ENCODE measurements at places on chromosomes 1 and 21. TPM values are rescaled to one million over a fixed set of nuclear protein-coding genes. Genes with fewer than 3 reads are reported as not detected.
A peak's percentile ranks its signal among the peaks of the same experiment; 100 is the strongest.

DNA sequence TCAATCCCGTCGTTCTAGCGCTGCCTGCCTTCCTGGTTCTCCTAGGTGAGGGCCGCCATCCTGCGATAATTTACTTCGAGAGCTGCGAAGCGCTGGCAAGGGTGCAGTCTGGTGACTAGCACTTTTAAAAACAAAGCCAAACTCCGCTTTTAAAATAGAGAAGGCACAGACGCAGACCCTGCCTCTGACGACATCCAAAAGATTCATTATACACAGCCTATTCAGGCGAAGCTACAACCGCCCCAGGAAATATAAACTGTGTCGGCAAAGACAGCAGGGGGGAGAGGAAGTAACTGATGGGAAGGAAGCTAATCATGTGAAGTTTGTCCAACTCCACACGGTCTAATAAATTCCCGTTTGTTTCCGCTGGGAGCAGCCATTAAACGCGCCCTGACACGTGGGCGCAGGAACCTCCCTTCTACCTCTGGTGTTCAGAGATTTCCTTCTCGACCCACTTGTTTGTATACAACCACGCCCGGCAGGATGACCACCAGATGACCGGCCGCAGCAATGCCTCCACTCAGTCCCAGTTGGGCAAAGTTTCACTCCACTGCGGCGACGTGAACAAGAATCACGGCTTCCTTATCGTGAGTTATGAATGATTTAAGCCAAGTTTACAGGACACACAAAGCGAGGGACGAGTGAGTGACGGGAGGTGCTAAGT lies 1.3 kb downstream of the GNG12 start:
- peak; percentile 40 for ATAC-seq

- ATAC-seq, result no peak
Measured at GRCh38 chr1:190738317-190738716, 260.7 kb upstream of the BRINP3 start.

- ATAC-seq, result peak; percentile 38
Measured at GRCh38 chr1:229254910-229255541, 15.9 kb upstream of the RAB4A start.

DNA sequence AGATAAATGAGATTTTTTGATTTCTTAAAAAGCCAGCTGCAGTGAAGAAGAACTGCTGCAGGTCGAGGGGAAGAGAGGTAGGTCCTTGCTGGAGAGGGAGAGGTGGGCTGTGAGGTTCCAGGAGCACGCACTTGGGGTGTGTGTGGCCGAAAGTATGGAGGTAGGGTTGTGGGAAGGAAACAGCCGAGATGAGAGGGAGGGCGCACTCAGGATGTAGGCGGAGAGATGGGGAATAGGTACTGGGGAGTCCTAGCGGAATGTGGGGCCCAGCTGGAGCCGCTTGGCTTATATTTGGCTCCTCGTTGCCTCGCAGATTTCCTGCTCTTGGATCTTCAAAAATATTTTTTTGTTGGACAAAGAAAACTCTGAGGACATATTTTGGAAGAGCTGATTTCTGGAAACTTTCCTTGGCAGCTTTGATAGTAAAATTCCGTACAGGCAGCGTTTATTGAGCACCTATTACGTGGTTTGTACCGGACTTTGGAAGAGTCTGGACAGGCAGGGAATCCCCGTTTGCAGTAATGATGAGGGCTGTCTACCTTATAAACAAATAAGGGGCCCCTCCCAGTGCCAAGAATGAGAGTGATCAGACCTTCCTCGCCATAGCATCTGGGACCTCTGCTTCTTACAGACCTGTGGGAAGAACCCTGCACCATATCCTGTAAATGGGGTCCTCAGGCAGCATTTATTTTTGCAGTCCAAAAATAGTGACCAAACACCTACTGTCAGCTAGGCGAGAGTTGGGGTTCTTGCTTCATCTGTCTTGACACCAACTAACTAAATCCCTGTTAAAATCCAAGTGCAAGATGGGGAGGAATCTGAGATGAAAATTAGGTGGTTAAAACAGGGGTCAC lies 1.5 kb downstream of the LRRC8D start:
- ATAC-seq, result no peak

GRCh38 chr1:219171192-219171935 lies 2.3 kb upstream of the LYPLAL1 start:
- no peak for ATAC-seq

DNA sequence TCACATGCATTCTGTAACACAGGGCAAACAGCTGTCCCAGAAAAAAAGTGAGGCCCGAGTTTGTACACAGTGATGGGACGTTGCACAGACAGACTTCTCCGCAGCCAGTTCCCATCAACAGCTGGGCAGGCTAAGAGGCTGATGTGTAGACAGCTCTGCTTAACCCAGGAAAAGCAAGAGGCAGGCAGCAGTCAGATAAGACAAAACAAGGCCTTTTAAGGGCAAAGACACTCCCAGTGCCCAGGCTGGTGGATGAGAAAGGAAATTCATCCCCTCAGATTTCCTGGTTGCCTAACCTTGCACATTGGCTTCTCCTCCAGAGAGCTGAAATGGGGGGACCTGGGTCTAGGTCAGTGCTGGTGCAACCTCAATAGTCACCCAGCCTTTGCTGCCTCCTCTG lies 17.2 kb upstream of the PHLDA3 start:
- no peak for ATAC-seq

DNA sequence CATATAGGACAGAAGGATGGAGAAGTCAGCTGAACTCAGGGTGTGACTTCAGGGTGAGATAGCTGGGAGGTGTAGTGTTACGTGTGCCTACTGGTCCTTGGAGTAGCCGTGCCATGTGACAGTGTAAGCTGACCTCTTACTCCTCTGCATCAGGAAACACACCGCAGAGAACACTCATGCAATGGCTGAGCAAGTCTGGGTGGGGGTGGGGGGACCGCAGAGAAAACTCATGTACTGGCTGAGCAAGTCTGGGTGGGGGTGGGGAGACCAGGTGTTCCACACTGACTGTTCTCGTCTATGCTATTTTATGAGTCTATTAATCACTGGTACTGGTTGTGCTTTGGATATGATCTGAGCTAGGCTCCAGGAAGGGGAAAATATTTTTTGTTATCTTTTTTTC lies 233.1 kb downstream of the PAPPA2 start:
- no peak for ATAC-seq

DNA sequence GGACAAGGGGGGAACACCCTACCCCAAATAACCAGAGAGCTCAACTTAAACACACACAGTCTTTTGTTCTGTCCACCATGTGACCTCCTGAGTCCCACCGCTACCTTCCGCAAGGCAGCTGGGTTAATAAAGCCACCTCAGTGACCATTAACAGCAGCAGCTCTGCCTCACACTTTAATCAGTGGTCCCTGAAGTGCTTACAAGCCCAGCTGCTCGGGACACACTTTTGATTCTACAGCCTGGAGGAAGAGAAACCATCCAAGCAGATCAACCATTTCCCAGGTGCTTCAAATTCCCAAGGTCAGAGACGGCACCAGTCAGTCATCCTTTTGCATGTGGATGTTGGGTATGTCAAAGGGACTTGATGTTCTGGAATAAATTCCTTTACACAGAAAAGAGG lies 70.1 kb downstream of the KCNJ15 start:
- ATAC-seq, result no peak

Gene ADGRL4
- 17.6 TPM for total RNA-seq

Gene CD101
- 5.3 TPM for total RNA-seq

Gene BCAN
- 5.0 TPM for total RNA-seq
